ENCODE measurements at places on chromosomes 12 and 14.

DNA sequence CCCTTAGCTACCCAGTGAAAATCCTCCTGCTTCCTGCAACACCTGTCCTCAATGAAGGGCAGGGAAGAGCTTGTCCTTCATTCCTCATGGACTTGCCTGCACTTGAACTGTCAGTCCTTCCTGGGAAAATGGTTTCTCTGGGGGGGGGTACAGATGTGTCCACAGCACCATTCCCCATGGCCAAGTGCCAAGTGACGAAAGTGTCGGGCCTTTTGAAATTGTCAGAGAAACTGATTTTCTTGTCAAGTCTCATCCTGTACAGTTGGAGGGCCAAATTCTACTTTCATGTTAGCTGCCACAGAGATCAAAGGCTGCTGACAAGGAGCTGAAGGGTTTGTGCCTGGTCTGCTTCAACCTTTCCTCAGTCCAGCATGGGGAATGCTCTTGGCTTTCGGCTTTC lies 179.5 kb upstream of the PARP11 start:
- no peak for DNase-seq

- DNase-seq = no peak
Observed at GRCh38 chr14:25103271-25103670, 53.3 kb upstream of the STXBP6 start.

DNA sequence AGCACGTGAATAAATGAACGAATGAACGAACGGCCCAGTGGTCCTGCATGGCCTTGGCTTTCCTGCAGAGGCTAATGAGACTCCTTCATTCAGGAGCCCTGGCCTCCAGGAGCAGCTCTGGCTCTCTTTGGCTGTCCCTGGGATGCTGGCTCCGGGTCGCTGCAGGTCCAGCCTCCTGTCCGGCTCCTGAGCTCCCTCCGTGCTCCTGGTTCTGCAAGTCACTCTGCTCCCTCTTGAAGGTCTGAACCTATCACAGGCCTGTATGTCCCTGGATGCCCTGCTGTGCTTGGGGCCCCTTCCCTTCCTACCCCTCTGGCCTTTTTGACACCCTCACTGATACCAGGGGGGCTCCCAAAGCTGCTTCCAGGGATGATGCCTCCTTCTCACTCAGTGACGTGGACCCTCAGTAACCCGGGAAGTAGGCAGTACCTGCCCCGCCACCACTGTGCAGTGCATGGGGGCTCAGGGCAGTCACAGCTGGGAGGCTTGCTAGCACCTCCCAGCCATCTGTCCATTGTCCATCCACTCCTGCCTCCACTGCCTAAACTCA lies 133.7 kb upstream of the C14orf180 start:
- no peak for DNase-seq

- DNase-seq = no peak
Observed at GRCh38 chr12:106415134-106415533, 57.6 kb downstream of the POLR3B start.

DNA sequence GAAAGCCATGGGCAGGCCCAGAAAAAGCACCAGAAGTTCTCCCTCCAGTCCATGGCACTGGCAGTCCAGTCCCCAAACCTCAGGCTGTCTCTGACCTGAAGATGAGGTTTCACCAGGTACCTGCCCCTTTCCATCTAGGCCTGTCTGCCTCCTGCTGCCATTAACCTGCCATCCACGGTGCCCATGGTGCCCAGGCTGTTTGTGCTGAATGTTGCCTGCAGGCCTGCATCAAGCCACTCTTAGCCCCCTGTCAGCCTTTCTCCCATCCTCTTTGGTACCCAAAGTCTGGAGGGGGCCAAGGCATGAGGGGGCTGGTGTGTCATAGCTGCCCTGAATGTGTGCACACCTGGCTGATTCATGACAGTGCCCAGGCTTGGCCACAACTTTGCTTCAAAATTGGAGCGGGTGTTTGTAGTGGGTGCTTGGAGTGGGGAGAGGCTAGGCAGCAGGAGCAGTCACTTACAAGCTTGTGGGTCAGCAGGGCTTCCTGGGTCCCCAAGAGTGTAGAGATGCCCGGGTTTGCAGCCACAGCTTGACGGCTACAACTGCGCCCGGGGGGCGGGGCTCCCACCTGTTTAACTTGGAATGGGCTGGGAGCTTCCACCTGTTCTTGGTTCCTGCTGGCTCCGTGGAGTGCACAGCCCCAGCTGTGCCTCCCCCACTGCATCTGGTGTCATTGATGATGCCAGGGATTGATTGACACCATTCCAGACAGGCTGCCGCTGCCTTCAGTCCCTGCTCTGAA lies 88.5 kb downstream of the GPHN start:
- DNase-seq = no peak

GRCh38 chr14:23365036-23365731 lies at the start of gene EFS:
Gene EFS (minus strand): TSS chr14:23365172. CDS start chr14:23365025, 147 bp downstream.
- DNase-seq = peak; percentile 48

DNA sequence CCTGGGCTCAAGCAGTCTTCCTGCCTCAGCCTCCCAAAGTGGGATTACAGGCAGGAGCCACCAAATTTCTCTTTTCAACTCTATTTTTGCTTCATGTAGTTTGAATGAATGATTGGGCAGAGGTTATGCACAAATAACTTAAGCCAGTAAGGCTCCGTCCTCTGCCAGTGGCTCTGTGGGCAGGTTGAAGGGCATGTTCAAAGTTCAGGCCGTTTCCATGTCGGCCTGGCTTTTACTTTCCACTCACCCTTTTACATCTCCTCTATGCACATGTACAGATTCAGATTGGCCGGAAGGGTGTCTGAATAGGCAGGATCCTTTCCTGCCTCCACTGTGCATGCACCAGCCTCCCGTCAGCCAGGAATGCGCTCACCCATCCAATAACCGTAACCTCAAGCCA lies 132.3 kb downstream of the EML1 start:
- DNase-seq = no peak

- DNase-seq = no peak
Observed at GRCh38 chr12:90428465-90428864, 526.5 kb downstream of the CCER1 start.

DNA sequence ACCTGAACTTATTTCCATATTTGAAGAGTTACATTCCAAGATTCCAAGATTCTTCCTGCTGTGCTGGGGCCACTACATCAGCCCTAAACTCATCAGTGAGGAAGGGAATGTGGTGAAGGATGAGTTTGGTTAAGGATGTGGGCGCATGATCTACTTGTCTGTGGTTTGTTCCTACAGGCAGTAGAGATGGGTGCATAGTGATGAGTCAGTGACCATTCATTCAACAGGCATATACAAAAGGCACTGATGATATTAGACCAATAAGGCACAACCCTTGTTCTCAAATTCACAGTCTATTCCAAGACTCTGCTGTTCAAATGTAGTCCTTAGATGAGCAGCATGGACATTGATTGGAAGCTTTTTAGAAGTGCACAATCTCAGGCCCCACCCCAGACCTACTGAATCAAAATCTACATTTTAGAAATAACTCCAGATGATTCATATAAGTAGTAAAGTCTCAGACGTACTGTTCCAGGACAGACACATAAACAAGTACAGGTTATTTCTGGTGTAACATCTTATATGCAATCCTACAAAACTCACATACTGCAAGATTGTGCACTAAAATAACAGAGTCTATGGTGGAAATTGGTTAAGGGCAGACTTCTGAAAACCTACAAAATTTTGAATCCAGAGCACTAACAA lies 47.7 kb upstream of the MAP3K9 start:
- no peak for DNase-seq

GRCh38 chr12:66739940-66740651 lies 61.2 kb upstream of the GRIP1 start:
- no peak for DNase-seq

GRCh38 chr14:33509454-33509853 lies 441.4 kb downstream of the EGLN3 start:
- DNase-seq = no peak

DNA sequence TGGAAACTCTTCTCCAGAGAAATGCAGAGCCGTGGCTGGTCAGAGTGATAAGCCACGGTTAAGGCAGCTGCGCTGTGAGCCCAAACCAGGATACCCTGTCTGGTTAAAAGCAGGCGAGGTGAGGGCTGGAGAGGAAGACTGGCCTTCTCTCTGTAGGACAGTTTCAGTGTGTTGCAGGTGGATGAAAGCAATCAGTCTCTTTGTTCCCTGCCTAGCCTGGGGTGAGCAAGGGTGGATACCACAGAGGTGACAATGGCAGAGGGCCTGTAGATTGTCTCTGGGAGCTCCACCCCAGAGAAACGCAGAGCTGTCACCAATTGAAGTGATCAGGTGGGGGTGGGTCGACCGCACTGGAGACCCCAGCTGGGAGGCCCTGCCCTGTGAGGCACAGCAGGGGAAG lies 621.9 kb downstream of the LRFN5 start:
- DNase-seq = no peak

DNA sequence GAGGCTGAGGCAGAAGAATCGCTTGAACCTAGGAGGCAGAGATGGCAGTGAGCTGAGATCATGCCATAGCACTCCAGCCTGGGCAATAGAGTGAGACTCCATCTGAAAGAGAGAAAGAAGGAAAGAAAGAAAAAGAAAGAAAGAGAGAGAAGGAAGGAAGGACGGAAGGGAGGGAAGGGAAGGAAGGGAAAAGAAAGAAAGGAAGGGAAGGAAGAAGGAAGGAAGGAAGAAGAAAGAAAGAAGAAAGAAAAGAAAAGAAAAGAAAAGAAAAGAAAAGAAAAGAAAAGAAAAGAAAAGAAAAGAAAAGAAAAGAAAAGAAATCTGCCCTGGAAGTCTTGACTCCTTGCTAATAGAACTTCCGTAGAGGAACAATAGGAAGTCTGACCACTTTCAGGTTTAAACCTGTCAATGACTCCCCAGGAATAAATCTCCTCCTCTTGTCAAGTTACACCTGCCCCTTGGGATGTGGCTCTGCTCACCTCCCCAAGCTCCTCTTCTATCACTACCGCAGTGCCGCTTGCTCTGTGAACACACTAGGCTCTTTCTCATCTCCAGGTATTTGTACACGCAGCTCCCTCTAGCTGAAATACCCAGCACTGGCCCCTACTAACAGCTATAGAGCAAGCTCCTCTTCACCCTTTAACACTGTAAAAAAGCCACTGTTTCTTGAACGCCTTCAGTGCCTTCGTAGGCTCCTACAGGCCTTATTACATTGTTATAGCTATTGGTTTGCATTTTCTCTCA lies 773.1 kb upstream of the TBX3 start:
- DNase-seq = no peak

DNA sequence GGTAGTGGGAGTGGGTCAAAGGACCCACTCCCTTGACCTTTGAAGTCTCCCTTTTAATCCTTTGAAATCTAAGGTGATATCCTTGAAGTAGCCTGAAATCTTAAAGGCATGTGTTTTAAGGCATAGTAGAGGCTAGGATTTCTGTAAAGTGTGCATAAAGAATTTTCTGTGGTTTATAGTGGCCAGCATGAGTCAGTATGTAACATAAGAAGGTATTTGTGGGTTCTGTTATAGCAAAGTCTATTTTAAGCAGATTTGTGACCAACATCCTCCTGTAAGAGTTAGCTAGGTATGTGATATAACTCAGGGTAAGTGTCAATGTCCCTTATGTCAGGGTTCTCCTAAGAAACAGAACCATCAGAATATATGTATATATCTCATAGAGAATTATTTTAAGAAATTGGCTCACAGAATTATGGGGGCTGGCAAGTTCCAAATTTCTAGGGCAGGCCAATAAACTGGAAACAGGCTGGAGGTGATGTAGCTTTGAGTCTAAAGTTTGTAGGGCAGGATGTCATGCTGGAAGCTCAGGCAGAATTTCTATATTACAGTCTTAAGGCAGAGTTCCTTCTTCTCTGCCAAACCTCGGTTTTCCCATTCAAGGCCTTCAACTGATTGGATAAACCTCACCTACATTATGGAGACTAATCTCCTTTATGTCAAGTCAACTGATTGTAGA lies 18.7 kb upstream of the EPYC start:
- DNase-seq = no peak

GRCh38 chr12:57235017-57235727 lies 5.7 kb downstream of the SHMT2 start:
- no peak for DNase-seq

DNA sequence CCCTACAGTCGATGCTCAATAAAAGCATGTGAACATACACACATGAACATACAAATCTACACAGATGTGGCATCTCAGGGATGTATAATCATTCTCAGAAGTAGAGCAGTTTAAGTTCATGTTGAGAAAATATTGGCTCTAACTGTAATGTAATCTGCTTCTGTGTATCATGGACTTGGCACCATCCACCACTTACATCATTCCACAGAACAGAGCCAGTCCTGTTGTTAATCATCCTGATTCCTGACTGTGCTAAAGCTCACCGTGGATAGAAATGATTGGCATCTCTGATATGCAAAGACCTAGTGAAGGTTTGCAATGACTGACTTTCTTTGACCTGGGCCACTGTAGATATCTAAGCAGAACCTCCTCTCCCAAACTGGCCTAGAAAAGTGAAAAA lies 1141.3 kb downstream of the BCL11B start:
- DNase-seq = no peak

GRCh38 chr12:2341871-2342270 lies 289.1 kb downstream of the CACNA1C start:
- no peak for DNase-seq

DNA sequence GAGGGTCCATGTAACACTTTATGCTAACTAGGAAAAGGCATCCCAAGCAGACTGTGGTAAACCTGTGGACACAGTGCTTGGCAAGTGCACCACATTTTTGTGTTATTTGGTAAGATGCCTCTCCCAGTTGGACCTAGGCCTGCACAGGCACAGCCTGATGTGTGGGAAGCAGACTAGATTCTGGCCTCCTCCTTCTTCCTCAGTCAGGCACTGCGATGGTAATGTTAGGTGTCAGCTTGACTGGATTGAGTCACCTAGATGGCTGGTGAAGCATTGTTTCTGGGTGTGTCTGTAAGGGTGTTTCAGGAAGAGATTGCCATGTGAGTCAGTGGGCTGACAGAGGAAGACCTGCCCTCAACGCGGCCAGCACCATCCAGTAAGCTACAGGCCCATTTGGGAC lies 25.3 kb upstream of the RHOJ start:
- DNase-seq = no peak

GRCh38 chr12:70486588-70486987 lies 120.5 kb downstream of the KCNMB4 start:
- no peak for DNase-seq
